ENCODE measurements at places on chromosomes 13 and 19. TPM values are rescaled to one million over a fixed set of nuclear protein-coding genes. Genes with fewer than 3 reads are reported as not detected.

The MADCAM1 gene
- 0.09 TPM for polyA plus RNA-seq

The SLC39A3 gene
- 42.4 TPM for polyA plus RNA-seq

The GPR183 gene
- polyA plus RNA-seq, result not detected

The CYP4F11 gene
- 0.07 TPM for polyA plus RNA-seq

The DNASE2 gene
- polyA plus RNA-seq, result 44.0 TPM

The PGLYRP2 gene
- polyA plus RNA-seq, result not detected

The KLK15 gene
- polyA plus RNA-seq, result not detected

The PSG3 gene
- not detected for polyA plus RNA-seq

The SELENOV gene
- polyA plus RNA-seq, result not detected

The SSC5D gene
- polyA plus RNA-seq, result not detected

DNA sequence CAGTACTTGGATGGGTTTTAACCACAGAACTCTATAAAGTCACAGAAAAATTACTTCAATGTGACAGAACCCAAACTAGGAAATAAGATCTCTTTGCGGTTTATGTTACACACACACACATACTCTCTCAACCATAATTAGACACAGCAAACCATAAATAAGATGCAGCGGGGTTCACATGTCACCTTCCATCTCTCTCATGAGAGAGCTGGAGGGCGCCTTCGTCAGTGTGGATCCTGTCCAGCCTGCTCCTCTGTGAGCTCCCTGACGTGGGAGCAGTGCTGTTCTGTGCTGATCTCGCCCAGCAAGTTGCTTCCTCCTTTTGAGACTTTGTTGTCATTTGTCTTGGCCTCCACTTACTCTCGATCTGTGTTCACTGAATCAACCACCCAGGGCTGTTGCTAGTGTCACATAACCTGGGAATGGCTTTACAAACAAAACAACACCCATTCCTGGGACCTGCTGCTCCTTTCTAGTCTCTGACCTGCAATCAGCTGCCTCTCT is 204.9 kb upstream of the KL start:
- no peak for DNase-seq

- DNase-seq, result no peak
Observed at GRCh38 chr19:35513628-35514281, at the start of gene DMKN. Gene DMKN (minus strand): TSS chr19:35513649. CDS start chr19:35513475, 174 bp downstream.

DNA sequence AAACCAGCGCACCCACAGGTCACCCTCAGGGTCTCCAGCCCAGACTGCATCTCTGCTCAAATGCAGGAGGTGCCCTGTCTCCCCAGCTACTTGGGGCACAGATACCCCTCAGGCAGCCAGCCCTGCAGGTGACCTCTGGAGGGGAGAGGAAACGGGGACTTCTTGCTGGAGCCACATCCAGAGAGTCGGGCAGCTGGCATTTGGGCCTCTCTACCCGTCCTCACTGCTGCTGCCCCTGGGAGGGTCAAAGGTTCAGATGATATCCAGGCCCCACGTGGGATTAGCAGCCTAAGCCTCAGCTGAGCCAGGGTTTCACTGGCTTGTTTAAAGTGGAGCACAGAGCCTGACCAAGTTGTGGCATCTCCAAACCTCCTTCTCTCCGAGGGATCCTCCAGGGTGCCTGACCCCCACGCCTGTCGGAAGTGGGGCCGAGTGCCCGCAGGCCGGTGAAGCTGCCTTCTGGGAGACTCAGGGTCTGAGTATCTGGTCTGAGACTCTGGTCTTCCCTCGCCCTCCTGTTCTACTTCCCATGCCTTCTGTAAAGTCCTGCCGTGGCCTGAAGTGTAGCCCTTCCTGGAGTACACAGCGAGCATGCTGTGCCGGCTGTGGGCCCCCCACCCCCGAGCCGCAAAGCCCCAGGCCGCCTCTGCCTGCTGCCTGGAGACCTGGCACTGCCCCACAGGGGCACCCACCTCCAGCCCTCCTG is 2.1 kb downstream of the RASA3 start:
- DNase-seq, result no peak

DNA sequence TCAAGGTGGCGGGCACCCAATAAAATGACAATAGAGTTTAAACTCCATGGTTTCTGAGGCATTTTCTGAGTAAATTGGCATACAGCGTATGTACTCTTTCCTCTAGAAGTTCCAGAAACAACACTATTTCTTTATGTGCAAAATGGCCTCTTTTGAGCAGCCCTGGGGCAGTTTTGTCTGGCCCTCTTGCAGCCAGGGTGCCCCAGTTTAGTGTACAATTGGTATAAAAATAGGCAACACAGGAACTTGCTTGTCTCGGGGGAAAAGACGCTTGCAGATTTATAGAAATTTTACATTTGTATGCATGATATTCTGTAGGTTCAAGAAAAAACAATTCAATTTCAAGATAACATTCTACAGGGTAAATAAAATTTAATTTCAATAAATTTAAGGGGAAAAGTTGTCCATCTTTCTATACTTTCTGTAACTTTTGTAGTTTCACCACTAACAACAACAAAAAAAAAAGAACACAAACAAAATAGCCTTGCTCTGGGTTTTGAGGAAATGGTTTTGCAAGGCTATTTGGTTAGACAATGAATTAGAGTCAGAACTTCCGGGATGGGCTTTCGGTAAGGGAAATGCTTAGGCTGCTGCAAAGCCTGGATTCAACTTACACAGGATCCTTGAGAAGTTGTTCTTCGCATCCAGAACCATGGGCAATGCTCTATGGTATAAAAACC is 45.3 kb downstream of the LRCH1 start:
- DNase-seq, result no peak

DNA sequence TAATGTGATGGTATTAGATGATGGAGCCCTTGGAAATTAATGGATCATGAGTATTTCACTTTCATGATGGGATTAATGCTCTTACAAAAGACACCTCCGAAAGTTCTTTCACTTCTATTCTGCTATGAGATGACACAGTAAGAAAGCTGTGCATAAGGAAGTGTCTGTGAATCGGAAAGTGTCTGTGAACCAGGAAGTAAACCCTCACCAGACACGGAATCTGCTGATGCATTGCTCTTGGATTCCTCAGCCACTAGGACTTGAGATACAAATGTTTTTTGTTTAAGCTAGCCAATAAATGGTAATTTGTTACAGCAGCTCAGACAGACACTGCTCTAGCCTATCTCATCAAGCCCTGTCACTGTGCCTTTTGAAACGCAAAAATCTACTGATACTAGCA is 440.4 kb upstream of the PRR20A start:
- no peak for DNase-seq

GRCh38 chr13:46712524-46712923 is 84.4 kb downstream of the ESD start:
- no peak for DNase-seq

DNA sequence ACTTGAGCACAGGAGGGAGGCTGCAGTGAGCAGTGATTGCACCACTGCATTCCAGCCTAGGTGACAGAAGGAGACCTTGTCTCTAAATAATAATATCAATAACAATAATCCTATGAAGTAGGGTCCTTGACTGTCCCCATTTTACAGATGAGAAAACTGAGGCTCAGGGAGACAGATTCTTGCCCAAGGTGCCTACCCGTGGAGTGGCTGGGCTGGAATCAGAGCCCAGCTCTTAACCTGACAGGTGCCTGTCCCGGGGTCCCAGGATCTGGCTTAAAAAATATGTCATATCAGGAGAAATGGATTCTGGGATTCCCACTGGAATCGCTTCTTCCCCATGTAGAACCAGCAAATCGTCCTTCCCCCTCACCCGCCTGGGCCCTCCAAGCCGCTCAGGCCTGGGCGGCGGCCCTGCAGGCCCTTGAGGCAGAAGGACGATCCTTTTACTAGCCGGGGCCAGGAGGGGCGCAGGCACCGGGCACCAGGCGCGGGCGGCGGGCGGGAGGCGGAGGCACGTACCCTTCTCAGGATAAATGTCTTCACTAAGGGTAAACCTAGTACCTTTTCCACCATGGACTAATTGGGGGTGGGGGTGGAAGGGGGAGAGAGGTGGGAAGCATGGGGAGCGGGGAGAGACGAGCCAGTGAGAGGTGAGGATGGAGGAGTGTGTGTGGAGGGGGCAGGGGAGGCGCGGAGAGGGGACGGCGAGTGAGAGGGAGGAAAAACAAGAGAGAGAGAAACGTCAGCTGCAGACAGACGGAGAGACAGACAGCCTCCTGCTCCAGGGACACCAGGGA is 60.6 kb downstream of the COLGALT1 start:
- no peak for DNase-seq

DNA sequence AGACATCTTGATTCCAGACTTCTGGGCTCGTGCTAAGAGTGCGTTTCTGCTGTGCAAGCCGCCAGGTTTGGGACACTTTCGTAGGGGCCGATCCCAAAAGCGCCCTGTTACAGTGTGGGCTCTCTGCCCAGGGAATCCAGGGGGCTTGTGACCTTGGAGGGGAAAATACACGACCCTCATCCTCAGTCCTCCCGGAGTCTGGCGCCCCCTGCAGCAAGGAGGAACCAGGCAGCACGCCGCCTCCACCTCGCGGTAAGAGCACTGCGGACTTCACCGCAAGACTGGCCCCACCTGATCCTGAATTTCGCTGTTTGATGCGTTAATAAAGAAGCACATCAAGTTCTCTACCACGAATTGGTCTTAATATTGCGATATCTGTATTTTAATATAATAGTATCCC is 5.2 kb downstream of the POLRMT start:
- DNase-seq, result no peak

DNA sequence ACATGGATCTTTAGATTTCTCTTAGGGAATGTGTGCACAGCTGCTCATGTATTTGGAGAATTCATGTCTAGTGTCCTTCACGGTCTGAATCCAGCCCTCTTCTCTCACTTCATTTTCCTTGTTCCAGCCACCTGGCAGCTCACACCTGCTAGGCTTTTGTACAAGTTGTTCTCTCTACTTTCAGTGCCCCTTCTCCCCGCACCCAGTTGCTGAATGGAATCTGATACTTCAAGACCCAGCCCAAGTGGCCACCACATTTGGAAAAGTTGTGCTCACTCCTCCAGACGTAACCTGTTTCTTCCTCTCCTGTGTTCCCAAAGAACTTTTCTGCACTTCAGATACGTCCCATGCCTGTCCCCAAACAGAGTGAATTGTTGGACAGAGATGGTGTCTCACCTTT is 235.6 kb downstream of the SHISA2 start:
- no peak for DNase-seq

DNA sequence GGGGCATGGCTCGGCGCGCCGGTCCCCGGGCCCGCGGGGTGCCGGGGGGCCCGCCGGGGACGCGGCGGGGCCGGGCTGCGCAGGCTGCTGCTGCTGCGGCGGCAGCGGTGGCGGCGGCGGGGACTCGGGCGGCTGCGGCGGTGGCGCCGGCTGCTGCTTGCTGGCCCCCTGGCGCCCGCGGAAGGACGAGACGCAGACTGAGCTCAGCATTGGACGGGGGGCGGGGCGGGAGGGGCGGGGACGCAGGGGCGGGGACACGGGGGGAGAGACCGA is 368 bp downstream of the KCNC3 start:
- no peak for DNase-seq

GRCh38 chr19:38433268-38433733 is at the start of gene RYR1:
Gene RYR1 (plus strand): TSS chr19:38433691. CDS start chr19:38433830, 139 bp downstream.
- no peak for DNase-seq

GRCh38 chr19:13396250-13397080 is 109.8 kb downstream of the CACNA1A start:
- DNase-seq, result peak; percentile 36

GRCh38 chr13:45899406-45899805 is 47.9 kb upstream of the SIAH3 start:
- no peak for DNase-seq

GRCh38 chr13:47822036-47822435 is 179.0 kb downstream of the SUCLA2 start:
- DNase-seq, result no peak

GRCh38 chr13:101915755-101916107 is 463.3 kb downstream of the ITGBL1 start:
- DNase-seq, result no peak

DNA sequence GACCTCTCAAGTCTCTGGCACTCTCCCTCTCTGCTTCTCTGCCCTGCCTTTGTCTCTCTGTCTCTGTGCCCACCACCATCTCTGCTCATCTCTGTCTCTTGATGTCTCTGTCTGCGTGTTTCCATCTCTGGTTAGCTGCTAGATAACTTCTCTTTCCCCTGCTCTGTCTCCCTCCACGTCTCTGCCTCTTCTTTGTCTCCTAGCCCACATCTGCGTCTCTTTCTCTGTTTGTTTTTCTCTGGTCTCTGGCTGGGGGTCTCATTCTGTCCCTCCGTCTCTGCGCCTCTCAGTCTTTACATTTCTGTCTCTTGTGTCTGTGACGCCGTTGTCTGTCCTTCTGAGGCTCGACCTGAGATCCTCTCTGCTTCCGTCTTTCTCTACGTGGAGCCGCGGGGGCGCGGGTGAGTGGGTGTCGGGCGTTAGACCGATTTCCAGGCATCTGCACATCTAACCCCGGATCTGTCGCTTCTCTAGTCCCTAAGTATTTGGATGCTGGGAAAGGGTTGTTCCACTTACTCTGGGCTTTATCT is 386 bp downstream of the GIPR start:
- no peak for DNase-seq

DNA sequence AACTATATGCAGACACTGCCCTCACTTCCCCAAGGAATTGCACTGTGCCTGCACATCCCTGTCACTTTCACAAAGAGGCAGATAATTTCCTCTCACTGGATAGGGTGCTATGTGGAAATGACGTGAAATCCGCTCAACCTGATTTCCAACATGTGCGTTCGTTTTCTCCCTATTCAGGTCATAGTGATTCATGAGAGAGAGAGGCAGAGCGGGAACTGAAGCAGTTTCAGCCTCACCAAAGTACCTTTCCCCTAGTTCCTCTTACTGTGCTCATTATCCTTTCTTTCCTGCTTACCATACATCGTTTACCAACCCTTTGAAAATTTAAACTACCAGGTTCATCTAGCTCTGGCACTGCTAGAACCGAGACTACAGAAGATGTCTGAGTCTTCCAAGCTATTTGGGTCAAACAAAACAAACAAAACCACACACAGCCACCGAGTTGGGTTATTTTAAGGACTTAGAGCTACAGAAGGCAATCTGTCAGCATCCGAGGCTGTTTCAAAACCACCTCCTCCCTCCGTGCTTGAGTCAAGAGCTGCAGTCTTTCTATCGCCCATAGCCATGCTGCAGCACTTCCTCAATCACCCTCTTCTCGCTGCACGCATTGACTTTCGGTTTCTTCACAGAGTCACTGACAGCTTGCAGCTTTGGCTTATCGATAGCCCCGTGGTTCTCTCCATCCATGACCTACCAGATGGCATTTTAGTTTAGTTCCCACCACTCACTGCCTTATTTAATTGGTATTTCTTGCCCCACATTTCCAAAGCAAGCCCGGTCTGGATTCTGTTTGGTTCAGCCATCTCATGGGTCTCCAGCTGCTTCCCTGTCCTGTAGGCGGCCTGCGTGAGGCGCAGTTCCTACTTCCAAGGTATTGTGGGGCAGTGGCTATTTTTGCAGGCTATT is 1395.8 kb downstream of the EFNB2 start:
- DNase-seq, result no peak

- DNase-seq, result peak; percentile 44
Observed at GRCh38 chr13:32001154-32001768, 30.3 kb upstream of the FRY start.

- peak; percentile 19 for DNase-seq
Observed at GRCh38 chr13:94389604-94390351, 89.7 kb downstream of the DCT start.

GRCh38 chr13:24293746-24294145 is 15.6 kb upstream of the C1QTNF9 start:
- no peak for DNase-seq

GRCh38 chr13:28582892-28583240 is 76.1 kb upstream of the POMP start:
- DNase-seq, result no peak

All from foreskin keratinocyte (primary cell).